ENCODE measurements at places on chromosomes 12 and 14. TPM values are rescaled to one million over a fixed set of nuclear protein-coding genes. Genes with fewer than 3 reads are reported as not detected.

The LUM gene
- total RNA-seq = not detected

The NOP9 gene
- total RNA-seq = 27.7 TPM

The PCED1B gene
- total RNA-seq = 62.2 TPM

The CBLN3 gene
- total RNA-seq = 9.5 TPM

The RIMBP2 gene
- not detected for total RNA-seq

The CLMN gene
- total RNA-seq = 0.33 TPM

The IAPP gene
- not detected for total RNA-seq

The PRIMA1 gene
- not detected for total RNA-seq

The MUCL1 gene
- not detected for total RNA-seq

The GPR135 gene
- 0.95 TPM for total RNA-seq

The CLEC6A gene
- not detected for total RNA-seq

DNA sequence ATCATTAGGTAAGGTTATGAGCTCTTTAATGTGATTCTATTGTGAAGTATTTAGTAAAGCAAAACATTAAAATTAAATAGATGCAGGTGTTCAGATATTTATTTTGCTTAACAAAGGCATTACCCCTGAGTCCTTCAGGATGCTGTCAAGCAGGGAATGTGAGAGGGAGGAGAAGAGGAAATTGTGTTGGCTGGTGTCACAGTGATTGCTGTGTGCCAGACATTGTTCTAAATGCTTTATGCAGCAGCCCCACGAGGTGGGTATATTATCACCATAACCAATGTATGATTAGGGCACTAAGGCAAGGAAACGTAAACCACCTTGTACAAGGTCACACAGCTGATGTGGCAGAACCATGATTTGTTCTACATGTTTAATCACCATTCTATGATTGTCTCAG lies 80.1 kb downstream of the STAB2 start:
- H3K4me1 ChIP-seq = no peaks in the 10 kb centered on the region
- DNase-seq = no peak
- no peak overlapping the region for H3K4me3 ChIP-seq
- H3K27ac ChIP-seq = no peak overlapping the region

- peak; percentile 67 for DNase-seq
- peaks cover 11% of the 10 kb centered on the region for H3K36me3 ChIP-seq
- no peaks in the 10 kb centered on the region for H3K27me3 ChIP-seq
- peak overlapping the region; percentile 85 for H3K4me3 ChIP-seq
- H3K27ac ChIP-seq = peak overlapping the region; percentile 50
These were observed 794 bp downstream of the RCOR1 start for GRCh38 chr14:102593061-102593824.

DNA sequence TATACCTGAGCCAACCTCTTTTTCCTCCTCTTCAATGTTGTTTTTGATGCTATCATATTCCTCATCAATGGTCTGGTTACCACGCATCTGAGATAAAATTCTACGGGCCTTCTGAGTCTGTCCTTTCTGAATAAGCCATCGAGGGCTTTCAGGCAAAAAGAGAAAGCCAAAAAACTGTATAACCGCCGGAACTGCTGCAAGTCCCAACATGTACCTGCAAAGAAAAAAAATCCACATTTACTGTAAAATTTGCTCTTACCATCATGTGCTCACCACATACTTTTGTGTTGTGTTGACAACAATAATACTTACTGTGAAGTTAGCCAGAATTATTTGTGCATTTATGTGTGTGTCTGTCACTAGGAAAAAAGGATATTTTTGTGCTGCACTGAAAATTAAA lies 77.6 kb downstream of the SLC2A13 start:
- H3K4me1 ChIP-seq = no peaks in the 10 kb centered on the region
- H3K36me3 ChIP-seq = no peaks in the 10 kb centered on the region
- DNase-seq = no peak

GRCh38 chr14:61932974-61933373 lies 170.8 kb downstream of the SNAPC1 start:
- no peak for DNase-seq
- H3K27ac ChIP-seq = no peak overlapping the region
- peaks cover 33% of the 10 kb centered on the region for H3K27me3 ChIP-seq
- H3K4me3 ChIP-seq = no peak overlapping the region

DNA sequence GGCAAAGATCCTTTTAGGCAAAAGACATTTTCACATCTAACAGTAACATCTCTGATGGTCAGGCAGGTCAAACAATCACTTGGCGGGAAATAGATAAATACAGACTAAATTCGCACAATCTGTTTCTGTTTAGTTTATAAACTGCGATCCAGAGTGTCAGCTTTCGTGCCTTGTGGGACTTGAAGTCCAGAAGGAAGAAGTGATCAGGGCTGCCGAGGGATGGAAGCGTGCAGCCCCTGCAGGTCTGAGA lies 245 bp upstream of the BRMS1L start:
- no peak for DNase-seq
- H3K4me1 ChIP-seq = peaks cover 28% of the 10 kb centered on the region
- H3K4me3 ChIP-seq = peak overlapping the region; percentile 76
- peaks cover 3% of the 10 kb centered on the region for H3K27me3 ChIP-seq

- DNase-seq = no peak
- no peak overlapping the region for H3K27ac ChIP-seq
These were observed 106.8 kb downstream of the BBS10 start for GRCh38 chr12:76241371-76241770.

- DNase-seq = no peak
- no peak overlapping the region for H3K4me3 ChIP-seq
- no peaks in the 10 kb centered on the region for H3K4me1 ChIP-seq
- no peak overlapping the region for H3K27ac ChIP-seq
- H3K27me3 ChIP-seq = no peaks in the 10 kb centered on the region
These were observed 174.0 kb upstream of the NTF3 start for GRCh38 chr12:5257763-5258495.

- DNase-seq = no peak
- no peak overlapping the region for H3K4me3 ChIP-seq
- no peaks in the 10 kb centered on the region for H3K36me3 ChIP-seq
- no peaks in the 10 kb centered on the region for H3K27me3 ChIP-seq
- no peak overlapping the region for H3K27ac ChIP-seq
These were observed 30.3 kb downstream of the TTC7B start for GRCh38 chr14:90785876-90786450.

DNA sequence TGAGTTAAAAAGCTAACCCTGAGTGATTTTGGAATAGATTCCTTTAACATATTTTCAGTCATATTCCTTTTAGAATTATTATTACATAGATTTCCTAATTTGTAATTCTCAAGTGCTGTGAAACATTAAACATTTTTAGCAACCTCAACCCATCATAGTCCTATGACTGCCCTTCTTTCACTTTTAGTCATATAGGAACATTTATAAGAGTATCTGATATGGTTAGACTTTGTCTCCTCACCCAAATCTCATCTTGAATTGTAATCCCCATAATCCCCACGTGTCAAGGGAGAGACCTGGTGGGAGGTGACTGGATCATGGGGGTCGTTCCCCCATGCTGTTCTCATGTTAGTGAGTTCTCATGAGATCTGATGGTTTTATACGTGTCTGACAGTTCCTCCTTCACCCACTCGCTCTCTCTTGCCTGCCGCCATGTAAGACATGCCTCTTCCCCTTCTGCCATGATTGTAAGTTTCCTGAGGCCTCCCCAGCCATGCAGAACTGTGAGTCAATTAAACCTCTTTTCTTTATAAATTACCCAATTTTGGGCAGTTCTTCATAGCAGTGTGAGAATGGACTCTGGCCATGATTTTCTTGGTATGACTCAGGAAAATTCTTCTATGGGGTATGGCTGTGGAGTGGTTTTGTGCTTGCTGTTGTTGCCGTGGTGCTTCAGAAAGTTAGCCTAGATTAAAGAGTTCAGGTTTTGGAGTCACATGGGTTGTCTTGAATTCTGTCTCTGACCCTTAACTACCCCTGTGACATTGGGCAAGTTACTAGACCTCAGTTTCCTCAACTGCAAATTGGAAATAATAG lies 83.9 kb downstream of the FUT8 start:
- peaks cover 30% of the 10 kb centered on the region for H3K4me1 ChIP-seq
- DNase-seq = no peak
- H3K27ac ChIP-seq = no peak overlapping the region

- H3K27me3 ChIP-seq = no peaks in the 10 kb centered on the region
- peak overlapping the region; percentile 95 for H3K4me3 ChIP-seq
- H3K4me1 ChIP-seq = peaks cover 55% of the 10 kb centered on the region
These were observed 22.4 kb upstream of the CLEC2D start for GRCh38 chr12:9646794-9647781.

GRCh38 chr12:50662116-50662510 lies 101.8 kb upstream of the ATF1 start:
- H3K4me1 ChIP-seq = no peaks in the 10 kb centered on the region
- H3K27me3 ChIP-seq = no peaks in the 10 kb centered on the region
- H3K27ac ChIP-seq = no peak overlapping the region
- H3K36me3 ChIP-seq = peaks cover 7% of the 10 kb centered on the region

GRCh38 chr14:98304574-98304973 lies 967.4 kb downstream of the BCL11B start:
- no peak for DNase-seq
- no peak overlapping the region for H3K27ac ChIP-seq
- no peaks in the 10 kb centered on the region for H3K4me1 ChIP-seq

DNA sequence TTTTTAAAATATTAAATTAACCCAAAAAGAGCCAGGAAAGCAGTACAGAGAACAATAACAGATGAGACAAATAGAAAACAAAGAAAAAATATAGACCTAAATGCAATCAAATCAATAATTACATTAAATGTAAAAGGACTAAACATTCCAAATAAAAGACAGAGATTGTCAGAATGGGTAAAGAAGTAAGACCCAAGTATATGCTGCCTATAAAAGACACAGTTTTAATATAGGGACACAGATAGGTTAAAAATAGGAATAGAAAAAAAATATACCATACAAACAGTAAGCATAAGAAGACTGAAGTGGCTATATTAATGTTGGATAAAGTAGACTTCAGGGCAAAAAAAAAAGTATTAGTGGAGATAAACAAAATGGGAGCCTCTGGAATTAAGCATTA lies 163.1 kb upstream of the BCL2L14 start:
- peaks cover 1% of the 10 kb centered on the region for H3K27me3 ChIP-seq
- H3K4me3 ChIP-seq = no peak overlapping the region
- H3K4me1 ChIP-seq = peaks cover 24% of the 10 kb centered on the region
